ENCODE measurements at places on chromosomes 1 and 21.

DNA sequence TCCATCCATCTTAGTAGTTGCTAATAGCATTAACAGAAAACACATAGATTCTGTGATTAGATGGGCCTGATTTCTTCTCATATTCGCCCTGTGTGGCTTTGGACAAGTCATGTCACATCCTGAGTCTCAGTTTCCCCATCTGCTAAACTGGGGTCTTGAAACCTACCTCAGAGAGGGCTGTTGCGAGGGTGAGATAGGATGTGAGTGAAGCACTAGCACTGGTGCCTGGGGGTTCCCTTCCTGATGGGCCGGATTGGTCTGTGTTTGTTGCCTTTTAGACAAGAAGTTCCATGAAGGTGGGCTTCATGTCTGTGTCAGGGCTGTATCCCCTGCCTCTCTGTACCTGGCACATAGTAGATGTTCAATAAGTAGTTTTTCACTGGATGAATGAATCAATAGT, 3.5 kb upstream of the MAN1C1 start:
- H3K27ac ChIP-seq: no peak overlapping the region
- H3K4me1 ChIP-seq: peaks cover 3% of the 10 kb centered on the region
- DNase-seq: no peak
- no peak overlapping the region for H3K4me3 ChIP-seq
- no peaks in the 10 kb centered on the region for H3K36me3 ChIP-seq
- no peaks in the 10 kb centered on the region for H3K27me3 ChIP-seq

DNA sequence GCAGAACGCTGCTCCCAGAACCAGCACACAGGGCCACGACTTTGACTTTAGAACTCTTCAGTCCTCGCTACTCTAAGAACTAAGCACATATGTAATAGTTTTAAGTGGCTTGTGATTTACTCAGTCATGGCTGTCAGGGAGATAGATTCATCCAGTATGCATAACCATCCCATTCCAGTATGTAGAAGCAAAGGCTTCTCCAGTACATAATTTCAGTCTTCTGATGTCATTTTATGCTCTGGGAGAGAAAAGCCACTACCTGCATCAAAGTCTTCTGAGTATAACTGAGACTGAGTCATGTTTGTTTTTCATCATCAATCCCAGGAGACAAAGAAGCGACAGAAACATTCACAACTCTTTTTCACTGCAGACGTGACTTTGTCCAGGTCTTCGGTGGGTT, 885.7 kb downstream of the PLA2G4A start:
- DNase-seq: no peak
- H3K27ac ChIP-seq: no peak overlapping the region
- no peak overlapping the region for H3K4me3 ChIP-seq

DNA sequence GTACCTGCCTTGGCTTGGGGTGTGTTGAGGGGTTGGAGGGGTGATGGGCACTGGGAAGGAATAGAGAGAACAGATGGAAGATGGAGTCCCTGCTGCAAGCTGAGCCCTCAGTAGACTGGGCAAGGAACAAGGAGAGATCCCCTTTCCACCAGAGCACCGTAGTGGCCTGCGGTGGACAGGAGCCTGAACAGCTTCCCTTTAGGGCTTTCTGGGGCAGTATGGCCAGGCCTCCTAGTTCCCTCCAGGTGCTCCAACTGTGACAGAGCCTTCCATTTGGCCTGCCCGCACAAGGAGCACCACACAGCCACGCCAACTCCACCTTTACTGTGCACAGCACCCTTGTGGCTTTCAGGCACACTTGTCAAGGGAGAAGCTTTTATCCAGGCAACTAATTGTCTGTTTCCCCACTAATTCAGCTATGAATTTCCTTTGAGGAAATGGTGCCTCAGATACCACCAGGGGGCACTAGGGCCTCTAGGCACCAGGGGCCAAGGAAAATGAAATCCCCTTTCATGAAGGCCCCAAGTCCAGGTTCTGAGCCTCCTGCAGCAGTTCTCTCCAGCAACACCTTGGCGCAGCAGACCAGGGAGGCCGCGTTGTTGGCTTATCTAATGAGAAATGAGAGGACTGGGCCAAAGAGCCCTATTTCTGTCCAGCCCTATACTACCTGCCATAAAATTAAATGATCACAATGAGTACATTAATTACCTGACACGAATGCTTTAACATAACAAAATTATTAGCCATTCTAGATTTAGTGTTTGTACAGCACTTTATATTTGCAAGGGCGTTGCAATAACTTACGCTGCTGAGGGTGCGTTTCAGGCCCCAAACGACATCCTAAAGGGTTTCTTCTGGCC, 23.1 kb upstream of the ERI3 start:
- peak; percentile 33 for DNase-seq
- H3K27me3 ChIP-seq: no peaks in the 10 kb centered on the region
- no peaks in the 10 kb centered on the region for H3K4me1 ChIP-seq
- no peak overlapping the region for H3K4me3 ChIP-seq
- H3K36me3 ChIP-seq: no peaks in the 10 kb centered on the region

DNA sequence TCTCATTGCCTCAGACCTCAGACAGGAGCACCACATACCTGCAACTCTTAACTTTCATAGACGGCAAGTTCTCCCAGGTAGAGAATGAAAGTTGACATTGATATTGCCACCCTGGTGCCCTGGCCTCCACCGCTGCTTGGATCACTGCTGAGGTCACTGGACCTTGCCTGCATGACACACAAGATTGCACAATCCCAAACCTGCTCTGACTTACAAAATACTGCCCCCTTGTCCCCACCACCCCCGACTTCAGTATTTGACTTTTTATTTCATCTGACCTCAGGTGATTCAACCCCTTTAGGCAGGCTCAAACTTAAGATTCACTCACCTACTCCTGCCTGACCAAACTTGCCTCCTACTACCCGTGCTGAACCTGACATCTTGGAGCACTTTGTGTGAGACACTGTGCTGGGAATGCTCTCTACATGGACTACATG, 43.1 kb upstream of the S1PR1 start:
- no peak for DNase-seq
- H3K27ac ChIP-seq: no peak overlapping the region
- peaks cover 4% of the 10 kb centered on the region for H3K36me3 ChIP-seq
- H3K4me3 ChIP-seq: no peak overlapping the region

- no peaks in the 10 kb centered on the region for H3K27me3 ChIP-seq
- no peak overlapping the region for H3K27ac ChIP-seq
- DNase-seq: no peak
- no peaks in the 10 kb centered on the region for H3K36me3 ChIP-seq
- H3K4me3 ChIP-seq: no peak overlapping the region
- H3K4me1 ChIP-seq: no peaks in the 10 kb centered on the region
Measured at GRCh38 chr1:173212952-173213491, 5.9 kb upstream of the TNFSF4 start.

- no peaks in the 10 kb centered on the region for H3K36me3 ChIP-seq
- H3K4me1 ChIP-seq: peaks cover 7% of the 10 kb centered on the region
- H3K27ac ChIP-seq: peak overlapping the region; percentile 97
- no peak overlapping the region for H3K4me3 ChIP-seq
Measured at GRCh38 chr1:226937940-226938725, 2.0 kb upstream of the COQ8A start.

DNA sequence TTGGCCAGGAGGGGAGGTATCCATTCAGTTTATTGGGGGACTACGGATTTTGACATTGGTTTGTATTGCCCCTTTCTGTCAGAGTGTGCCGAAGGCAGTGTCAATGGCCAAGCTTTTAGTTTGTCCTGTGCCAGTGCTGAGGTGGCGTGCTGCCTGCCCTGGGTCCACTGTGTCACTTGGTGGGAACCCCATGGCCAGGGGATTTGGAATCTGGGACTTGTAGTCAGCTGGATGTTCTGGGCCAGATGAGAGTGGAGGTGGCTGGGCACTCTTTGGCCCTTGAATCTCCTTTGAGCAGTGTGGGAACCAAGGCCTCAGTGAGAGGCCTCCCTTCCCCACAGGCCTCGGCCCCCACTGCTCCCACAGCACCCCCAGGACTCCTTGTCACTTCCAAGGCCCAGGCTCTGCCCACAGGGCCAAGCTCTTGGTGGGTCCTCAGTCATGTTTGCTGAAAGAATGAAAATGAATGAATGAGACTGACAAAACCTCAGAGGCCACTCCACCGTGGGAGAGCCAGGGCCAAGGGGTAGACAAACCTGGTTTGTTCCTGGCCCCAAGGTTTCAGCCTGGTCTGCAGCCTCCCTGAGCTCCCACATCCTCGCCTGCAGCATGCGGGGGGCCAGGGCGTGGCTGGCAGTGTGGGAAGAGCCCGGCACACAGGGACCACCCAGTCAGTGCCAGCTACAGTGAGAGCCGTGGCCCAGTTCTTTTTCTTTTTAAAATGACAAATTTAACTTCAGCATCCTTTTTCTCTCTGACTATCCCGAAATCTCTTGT, 412.2 kb downstream of the MATN1 start:
- DNase-seq: no peak
- no peak overlapping the region for H3K27ac ChIP-seq
- H3K27me3 ChIP-seq: peaks cover 31% of the 10 kb centered on the region
- H3K36me3 ChIP-seq: no peaks in the 10 kb centered on the region
- H3K4me3 ChIP-seq: no peak overlapping the region

DNA sequence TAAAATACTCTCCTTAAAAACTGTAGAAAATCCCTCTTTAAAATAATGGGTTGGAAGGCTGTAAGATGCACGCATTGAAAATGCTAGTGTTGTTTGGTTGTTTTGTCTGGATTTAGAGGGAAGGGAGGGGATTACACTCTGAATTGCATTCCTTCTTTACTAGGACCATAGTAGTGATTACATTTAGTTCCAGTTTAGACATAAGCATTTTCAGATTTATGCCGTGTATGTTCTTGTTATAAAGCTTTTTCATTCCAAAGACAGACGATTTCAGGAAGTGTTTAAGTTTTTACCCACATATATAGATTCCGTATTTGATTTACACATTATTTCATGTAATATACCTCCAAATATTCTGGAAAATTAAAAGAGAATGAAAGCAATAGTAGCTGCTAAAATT, 538.4 kb downstream of the PTPRC start:
- no peak overlapping the region for H3K4me3 ChIP-seq
- H3K27ac ChIP-seq: no peak overlapping the region
- no peaks in the 10 kb centered on the region for H3K36me3 ChIP-seq
- H3K4me1 ChIP-seq: peaks cover 18% of the 10 kb centered on the region

DNA sequence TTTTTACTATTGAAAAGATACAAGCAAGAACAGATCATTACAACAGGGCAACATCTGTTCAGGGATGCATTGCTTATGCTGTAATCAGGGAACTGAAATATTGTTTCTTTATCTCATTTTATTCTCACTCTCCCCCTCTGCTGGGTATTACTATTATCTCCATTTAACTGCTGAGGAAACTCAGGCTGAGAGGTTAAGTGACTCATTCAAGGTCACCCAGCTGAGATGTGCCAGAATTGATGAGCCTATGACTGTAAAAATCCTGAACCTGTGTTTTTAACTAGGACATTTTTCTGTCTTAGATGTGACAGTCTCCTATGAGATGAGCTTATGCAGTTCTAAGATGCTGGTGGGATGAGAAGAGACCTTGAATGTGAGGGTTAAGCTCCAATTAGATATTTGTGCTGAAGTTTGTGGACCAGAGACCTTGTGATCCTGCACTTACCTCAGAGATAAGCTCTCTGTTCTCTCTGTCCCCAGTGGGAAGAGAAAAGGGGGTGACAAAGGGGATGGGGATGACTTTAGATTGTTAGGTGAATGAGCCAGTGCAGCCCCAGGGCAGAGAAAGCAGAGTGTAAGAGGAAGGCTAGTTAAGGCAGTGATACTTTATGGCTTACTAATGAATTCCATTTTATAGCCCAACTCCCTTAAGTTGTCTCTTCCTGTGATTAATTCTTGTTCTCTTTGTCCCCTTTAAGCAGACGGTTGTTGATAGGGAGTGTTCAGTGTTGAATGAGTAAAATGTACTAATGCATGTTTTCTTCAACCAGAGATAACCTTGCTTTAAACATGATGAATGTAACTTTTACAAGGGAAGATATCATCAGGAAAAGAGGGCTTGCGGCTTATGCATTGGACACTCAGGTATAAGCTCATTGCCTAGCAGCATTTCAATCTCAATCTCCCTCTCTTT, 111.4 kb downstream of the HLX start:
- DNase-seq: no peak
- H3K27me3 ChIP-seq: no peaks in the 10 kb centered on the region
- H3K4me1 ChIP-seq: no peaks in the 10 kb centered on the region

- H3K36me3 ChIP-seq: no peaks in the 10 kb centered on the region
- no peak overlapping the region for H3K27ac ChIP-seq
- no peaks in the 10 kb centered on the region for H3K4me1 ChIP-seq
Measured at GRCh38 chr1:20413136-20413775, 72.8 kb downstream of the CAMK2N1 start.

GRCh38 chr1:115630342-115630741, 11.4 kb upstream of the VANGL1 start:
- H3K36me3 ChIP-seq: no peaks in the 10 kb centered on the region
- DNase-seq: no peak
- no peaks in the 10 kb centered on the region for H3K4me1 ChIP-seq
- no peak overlapping the region for H3K4me3 ChIP-seq

DNA sequence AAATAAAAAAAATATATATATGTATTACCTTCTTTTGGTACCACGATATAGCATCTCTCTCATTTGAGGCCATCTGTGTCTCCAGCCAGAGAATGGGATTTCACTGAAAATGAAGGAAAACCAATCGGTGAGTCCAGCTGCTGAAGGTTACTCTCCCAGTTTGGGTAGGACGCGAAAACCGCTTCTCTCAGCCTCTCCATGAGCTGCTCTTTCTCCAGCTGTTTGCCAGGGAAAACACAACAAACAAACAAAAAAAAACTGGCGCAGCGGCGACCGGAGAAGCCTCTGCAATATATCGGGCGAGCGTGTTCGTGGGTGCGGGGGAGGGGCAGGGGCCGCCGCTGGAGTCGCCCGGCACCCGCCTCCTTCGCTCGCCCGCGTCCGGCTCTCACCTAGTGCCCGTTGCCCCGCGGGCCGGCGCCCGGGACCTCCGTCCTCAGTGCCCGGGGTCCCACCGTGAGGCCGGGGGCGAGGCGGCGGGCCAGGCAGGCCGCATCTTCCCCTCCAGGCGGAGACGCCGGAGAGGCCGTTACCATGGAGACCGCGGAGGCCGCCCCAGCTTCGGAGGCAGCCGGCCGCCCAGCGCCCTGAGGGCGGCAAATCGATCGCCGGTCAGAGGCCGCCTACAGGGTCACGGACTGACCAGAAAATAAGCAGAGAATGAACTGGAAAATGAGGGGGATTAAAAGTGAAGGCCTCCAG, 504 bp downstream of the PHTF1 start:
- peaks cover 2% of the 10 kb centered on the region for H3K36me3 ChIP-seq
- H3K27me3 ChIP-seq: no peaks in the 10 kb centered on the region
- H3K27ac ChIP-seq: peak overlapping the region; percentile 74
- H3K4me3 ChIP-seq: peak overlapping the region; percentile 77

DNA sequence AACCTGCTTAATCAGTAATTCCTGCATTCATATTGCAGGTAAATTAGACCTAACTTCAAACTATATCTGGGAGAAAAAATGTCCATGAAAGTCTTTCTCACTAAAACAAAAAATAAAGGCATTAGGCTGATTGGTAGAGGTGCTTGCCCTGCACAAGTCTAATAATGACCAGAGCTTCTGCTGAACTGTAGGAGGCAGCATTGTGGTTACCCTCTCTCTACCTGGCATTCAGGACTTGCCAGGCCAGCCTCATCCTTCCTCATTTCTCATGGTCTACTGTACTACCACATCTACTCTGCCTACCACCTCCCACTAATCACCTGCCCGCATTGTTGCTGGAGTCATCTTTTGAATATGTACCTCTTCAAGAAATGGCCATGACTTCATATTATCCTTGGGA, 60.8 kb upstream of the KRTAP11-1 start:
- no peaks in the 10 kb centered on the region for H3K36me3 ChIP-seq
- H3K27me3 ChIP-seq: no peaks in the 10 kb centered on the region
- no peak for DNase-seq
- H3K4me3 ChIP-seq: no peak overlapping the region
- no peaks in the 10 kb centered on the region for H3K4me1 ChIP-seq

- H3K4me1 ChIP-seq: peaks cover 19% of the 10 kb centered on the region
- H3K36me3 ChIP-seq: no peaks in the 10 kb centered on the region
Measured at GRCh38 chr1:23424293-23425192, at the start of gene TCEA3. TSS of gene TCEA3 (minus strand) at chr1:23424748. CDS start at chr1:23424633, 115 bp downstream.

All from T-cell (primary cell).